ENCODE measurements at places on chromosomes 11 and 22. TPM values are rescaled to one million over a fixed set of nuclear protein-coding genes. Genes with fewer than 3 reads are reported as not detected.

DNA sequence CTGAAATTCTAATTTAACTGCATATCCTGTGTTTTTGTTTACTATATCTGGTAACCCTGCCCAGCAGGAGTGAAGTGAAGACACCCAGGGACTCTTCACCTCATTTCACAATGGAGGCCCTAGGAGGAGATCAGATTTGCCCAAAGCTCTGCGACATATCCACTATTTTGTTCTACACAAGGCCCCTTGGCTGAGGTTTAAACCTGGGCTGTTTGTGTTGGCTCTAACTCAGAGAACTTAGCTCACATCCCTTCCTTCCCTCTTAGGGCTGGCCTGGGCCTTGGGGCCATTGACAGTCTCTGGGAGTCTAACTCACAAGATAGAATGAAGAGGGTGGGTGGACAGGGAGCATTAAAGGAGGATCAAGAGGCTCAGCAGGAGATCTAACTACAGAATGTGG lies 8.2 kb upstream of the PLA2G3 start:
- no peak for DNase-seq

DNA sequence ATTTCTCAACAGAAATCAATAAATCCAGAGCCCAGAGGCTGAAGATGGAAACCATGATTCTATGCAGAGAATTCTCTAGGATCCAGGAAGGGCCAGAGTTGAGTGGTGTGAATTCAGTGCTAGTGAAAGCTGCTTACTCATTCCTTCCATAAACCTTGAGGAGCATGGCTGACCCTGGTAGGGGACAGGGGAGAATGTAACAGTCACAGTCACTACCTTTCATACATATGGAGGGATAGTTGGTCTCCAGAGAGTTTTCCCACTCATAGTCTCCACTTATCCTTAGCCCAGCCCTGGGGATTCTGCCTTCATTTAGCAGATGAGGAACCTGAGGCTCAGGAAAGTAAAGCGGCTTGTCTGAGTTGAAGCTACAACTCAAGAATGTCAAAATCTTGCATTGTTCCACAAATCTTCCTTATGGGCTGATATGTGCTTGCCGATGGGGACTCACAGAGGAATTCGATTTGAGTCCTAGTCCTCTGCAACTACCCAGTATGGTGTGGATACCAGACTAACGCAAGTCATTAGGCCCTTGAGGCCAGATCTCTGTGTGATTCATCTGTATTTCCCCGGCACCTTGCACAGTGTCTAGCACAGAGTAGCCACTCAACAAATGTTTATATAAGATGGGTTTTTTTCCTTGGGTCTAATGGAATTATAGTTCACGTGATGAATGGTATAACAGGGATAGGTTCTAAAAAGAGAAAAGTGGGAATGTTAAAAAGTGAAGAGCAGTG lies 3.7 kb upstream of the ANAPC15 start:
- no peak for DNase-seq

DNA sequence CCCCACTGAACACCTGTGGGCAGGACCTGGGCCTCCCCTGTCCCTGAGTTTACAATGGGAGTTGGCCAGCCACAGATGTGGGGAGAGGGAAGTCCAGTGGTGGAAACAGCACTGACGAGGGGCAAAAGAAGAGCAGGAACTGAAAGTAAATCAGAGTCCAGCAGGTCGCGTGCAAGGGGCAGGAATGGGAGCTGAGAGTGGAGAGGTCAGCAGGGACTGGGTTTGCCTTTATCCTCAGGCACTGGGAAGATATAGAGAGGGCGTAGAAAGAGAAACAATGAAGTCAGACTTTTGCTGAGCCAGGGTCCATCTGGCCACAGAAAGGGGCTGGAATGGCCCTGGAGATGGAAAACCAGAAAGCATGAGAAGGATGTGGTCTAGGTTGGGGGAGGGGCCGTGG lies 8.5 kb downstream of the P2RY6 start:
- DNase-seq, result no peak

GRCh38 chr11:115743719-115744118 lies 239.5 kb upstream of the CADM1 start:
- no peak for DNase-seq

Gene ZC3H12C
- total RNA-seq, result 8.8 TPM

DNA sequence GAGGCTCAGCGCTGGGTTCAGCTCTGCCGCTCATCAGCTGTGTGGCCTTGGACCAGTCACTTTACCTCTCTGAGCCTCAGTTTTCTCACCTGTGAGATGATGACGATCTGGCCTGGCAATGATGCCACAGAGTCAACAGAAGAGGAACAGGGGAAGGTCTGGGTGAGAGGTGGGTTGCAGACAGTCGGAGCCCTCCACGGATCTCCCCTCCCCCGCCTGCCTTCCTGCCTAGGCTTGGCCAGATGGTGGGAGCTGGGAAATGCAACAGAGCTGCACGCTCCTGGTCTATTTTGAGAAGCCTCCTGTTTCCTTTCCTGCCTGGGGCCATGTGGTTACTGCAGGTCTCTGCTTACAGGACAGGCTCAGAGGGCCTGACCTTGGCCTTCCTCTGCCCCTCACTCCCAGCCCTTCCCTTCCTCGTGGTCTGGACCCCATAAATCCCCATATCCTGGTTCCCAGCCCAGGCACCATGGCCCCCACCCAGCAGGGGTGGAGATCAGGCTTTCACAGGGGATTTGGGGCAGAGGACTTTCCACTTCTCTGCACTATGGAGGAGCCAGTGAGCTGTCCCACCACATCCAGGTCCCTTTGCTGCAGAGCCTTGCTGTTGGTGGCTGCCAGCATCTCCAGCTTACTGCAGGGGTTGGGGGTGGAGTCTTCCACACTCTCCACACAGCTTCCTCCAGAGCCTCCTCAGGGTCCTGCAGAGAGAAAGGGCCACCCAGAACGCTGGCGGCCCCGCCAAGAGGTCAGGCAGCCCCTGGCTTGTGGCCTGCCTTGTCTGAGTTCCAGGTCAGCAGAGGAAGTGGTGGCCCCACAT lies 46.9 kb downstream of the C11orf96 start:
- DNase-seq, result no peak

Gene OR52A1
- total RNA-seq, result not detected

- no peak for DNase-seq
These were observed 118.6 kb downstream of the ARHGAP42 start for GRCh38 chr11:100805506-100806199.

- DNase-seq, result no peak
These were observed 321.0 kb upstream of the PDGFD start for GRCh38 chr11:104484804-104485554.

Gene OR8G5
- total RNA-seq, result not detected

Gene MS4A6E
- not detected for total RNA-seq

Gene ZNF280A
- not detected for total RNA-seq

DNA sequence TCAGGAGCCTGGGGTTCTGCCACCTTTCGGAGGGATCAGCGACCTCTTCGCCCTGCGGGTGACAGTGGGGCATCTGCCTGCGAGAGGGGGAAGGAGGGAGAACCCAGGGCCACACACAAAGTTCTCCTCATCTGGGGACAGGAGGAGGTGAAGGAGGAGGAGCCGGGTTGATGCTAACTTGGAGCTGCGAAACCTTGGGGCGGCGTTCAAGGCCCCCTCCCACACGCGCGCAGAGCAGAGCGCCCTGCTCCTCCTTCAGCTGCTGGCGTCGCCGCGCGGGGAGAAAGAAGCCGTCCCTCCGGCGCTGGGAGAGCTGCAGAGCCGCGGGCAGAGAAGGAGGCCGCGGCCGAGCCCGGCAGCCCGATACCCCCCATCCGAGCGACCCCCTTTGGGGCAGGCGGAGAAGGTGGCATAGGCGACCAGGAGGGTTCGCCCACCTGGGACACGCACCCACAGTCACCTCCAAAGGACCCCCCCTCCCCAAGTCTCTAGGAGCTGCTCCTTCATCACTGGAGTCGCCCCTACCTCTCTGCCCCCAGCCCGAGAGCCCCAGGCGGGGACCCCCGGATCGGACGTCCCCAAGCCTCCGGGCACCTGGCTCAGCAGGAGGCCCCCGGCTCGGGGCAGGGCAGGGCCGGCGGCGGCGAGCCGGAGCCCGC lies at the start of gene RASD2:
Gene RASD2, plus strand, starts transcription at position 237 of the 659 bp plus-strand sequence. CDS start 5,979 bp downstream, outside the sequence.
- no peak for DNase-seq

DNA sequence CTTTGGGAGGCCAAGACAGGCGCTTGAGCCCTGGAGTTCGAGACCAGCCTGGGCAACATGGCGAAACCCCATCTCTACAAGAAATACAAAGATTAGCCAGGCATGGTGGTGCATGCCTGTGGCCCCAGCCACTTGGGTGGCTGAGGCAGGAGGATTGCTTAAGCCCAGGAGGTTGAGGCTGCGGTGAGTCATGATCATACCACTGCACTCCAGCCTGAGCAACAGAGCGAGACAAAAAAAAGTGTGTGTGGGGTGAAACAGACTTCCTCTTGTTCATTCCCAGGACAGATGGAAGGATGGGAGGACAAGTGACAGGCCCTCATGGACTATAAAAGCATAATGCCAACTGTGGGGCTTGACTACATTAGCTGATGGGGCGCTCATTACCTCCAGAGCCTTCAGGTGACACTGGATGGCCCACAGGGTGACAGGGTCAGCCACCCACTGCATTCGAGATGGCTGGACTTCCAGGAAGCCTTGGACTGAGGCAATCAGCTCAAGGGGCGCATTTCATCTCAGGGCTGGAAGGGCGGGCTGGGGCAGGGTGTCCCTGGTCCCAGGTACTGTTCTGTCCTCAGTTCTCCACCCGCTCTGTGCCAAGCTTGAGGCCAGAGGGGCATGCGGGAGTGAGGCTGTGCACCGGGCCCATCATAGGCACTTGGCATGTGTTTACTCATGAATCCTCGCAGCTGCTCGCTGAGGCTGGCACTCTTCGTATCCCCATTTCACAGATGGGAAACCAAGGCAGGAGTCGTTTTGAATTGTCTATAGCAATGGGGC lies 12.5 kb downstream of the NPTXR start:
- no peak for DNase-seq

Gene TEX54
- total RNA-seq, result not detected

DNA sequence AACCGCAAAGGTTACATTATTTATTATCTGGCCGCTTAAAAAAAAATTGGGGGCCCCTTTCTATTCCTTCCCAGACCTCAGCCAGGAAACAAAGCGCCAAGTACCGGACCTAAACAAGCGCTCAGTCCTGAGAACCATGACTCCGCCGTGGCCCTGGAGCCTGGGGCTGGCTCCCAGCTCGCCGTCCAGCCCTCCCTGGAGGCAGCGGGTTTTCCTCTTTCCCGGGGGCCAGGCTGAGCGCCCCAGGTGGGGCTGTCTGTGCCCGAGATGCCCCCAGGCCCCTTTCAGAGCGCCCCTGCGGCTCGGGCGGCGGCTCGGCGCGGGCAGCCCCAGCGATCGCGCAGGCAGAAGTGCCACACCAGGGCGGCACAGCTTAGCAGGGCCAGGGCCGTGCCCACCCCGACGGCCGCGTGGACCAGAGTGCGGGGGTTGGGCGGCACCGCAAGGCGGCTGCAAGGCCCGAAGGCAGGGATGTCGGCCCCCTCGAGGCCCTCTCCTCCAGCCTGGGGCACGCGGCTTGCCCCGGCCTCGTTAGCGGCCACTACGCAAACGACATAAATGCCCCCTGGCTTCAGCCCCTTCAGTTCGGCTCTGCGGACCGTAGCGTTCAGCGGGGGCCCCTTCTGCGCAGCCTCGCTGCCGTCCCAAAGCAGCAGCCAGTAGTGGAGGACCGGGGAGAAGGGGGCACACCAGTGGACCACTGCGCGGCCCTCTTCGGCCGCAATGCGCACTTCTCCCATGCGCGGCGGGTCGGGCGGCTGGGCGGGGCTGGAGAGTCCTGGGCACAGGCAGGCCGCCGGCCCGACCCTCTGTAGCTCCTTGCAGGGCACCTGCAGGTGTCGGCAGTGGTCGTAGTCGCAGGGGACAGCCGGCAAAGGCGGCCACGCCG lies 1.6 kb downstream of the LRRN4CL start:
- DNase-seq, result no peak

- no peak for DNase-seq
These were observed 16.8 kb upstream of the CUL5 start for GRCh38 chr11:107991868-107992414.

GRCh38 chr22:24473284-24473683 lies 21.8 kb upstream of the UPB1 start:
- no peak for DNase-seq

DNA sequence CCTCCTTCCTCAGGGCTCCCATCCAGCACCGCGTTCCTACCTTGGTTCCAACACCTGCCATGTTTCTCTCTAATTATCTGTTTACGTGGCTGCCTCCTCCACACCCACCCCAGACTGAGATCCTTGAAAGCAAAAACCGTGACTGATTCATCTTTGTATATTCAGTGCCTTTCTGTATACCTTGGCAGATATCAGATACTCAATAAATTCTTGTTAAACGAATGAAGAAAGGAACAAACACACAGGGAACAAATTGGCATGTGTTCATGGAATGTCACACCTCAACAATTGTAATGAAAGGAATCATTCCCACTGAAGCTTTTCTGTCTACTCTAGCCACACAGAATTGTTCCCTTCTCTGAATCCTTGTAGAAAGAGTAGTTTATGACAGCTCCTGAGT lies 20.4 kb upstream of the LRRC55 start:
- no peak for DNase-seq

DNA sequence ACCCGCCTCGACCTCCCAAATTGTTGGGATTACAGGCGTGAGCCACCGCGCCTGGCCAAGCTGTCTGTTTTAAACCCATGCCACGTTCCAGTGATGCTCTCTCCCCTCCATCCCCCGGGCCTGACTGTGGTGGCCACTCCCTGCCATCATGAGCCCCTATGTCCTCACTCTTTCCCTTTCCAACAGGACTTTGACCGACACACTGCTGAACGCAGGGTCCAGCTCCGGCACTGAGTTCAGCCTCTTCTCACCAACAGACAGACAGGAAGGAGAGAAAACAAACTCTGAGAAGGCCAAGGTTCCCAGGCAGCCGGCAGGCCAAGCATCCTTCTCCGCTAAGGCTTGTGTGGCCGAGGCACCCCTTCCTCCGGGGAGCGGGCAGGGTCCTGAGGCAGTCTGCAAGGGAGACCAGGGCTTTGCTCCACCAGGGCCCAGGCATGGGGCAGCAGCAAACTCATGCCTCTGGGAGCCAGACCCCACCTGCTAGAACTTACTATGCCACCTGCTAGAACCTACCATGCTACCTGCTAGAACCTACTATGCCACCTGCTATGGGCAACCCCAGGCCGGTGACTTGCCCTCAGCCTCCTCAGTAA lies 152.7 kb downstream of the CRYBB2 start:
- DNase-seq, result no peak

GRCh38 chr11:133425245-133425644 lies 107.1 kb downstream of the OPCML start:
- DNase-seq, result no peak

DNA sequence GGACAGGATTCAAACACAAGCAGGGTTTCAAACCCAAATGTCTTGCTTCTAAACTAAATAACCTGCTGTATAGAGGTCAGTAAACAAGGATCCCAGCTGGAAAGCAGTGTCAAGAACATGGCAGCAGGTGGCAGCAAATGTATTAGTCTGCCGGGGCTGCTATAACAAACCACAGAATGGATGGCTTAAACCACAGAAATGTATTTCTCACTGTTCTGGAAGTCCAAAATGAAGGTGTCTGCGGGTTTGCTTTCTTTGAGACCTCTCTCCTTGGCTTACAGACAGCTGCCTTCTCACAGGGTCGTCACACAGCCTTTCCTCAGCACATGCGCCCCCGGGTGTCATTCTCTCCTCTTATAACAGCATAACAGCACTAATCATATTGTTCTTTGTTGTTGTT lies 65.1 kb upstream of the LRRC55 start:
- no peak for DNase-seq

GRCh38 chr11:108733479-108734116 lies 68.7 kb downstream of the DDX10 start:
- DNase-seq, result no peak

- DNase-seq, result no peak
These were observed 32.1 kb upstream of the WNT7B start for GRCh38 chr22:46008836-46009596.
